ENCODE measurements at places on chromosomes 6 and 20.

- no peak for DNase-seq
Observed at GRCh38 chr6:150363733-150364132, 5.1 kb upstream of the IYD start.

- DNase-seq, result no peak
Observed at GRCh38 chr6:75155631-75156030, 50.2 kb downstream of the COL12A1 start.

DNA sequence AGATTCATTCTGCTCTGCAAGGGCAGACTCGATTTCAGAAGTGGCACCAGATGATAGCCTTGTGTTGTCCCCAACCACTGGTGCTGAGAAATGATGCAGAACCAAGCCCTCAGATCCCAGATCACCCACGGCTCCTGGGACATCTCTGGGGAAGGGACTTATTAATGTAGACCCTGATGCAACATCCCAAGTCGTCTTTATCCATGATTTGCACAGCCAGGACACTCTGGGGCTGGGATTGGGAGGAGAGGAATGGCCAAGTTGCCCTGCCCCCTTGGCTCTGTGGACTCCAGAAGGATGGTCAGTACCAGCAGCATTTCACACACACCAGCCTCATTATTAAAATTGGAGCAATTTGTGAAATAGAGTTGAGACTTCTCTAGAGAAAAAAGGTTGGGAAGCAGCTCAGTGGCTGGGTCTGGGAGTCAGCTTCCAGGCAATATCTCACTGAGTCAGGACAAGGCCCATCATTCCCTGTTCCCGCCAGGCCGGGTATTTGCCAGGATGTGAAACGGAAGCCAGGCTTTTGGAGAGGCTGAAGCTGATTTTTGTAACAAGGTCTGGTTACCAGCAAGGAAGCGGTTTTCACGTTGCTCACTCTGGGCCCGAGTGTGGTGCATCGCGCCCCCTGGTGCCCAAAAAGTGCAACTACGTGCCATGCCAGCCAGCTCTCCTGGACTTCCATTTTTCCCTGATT, 67.4 kb downstream of the ZBTB2 start:
- peak; percentile 48 for DNase-seq

DNA sequence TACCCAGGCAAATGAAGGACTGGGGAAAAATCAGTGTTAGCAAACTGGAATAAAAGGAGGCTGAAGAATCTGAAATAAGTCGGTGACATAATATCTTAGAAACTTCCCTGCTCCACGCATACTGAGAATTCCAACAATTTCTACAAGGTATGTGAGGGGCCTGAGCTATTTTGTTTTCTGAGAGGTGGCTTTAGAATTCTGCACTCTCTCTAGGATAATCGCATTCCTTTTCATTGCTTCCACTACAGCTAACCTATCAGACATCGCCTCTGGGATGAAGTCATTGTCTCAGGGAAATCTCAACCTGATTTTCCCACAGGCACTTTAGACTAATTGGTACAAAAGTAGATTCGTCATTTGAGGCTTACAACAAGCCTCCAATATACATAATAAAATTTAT, 740.8 kb downstream of the PHF3 start:
- no peak for DNase-seq

DNA sequence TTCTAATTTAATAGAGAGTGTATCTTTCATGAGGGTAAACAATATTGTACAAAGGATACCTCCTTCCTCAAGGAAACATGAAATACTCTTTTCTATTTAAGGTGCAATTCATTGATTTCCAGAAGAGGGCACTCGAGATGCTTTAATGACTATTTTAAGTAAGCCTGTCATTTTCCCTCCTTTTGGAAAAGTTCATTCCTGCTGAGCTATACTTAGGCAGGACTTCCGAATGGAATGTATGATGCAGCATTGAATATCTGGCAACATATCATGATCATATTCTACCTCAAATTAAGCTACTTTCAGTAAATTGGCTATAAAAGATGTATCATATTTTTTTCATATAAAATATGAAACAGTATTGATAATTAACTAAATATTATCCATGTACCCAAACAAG, 5.0 kb downstream of the DST start:
- DNase-seq, result no peak

DNA sequence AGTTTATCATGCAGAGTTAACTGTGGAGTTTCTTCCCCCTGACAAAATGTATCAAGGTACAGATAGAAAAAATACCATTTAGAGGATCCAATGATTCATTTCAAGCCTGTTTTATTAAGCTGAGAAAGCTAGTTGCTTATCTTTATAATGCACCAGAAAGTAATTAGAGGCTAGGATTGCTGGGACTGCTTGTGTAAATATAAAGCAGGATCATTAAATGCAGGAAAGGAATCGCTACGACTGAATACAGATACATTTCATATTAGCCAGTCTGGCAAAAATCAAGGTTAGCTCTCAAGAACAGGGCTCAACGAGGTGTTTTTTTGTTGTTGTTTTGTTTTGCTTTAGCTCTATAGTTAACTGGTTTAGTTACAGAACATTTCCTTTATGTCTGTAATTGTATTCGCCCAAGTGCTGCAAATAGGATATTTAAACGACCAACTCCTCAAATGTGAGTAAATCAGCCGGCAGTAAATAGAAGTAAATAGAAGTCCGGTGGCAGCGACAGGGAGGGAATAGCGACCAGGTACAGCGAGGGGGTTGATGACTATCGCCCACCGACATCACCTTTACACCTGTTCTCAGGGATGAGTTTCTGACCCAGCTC, 748 bp downstream of the UBE2J1 start:
- DNase-seq, result no peak

GRCh38 chr6:137762168-137763090, 104.6 kb upstream of the TNFAIP3 start:
- DNase-seq, result no peak

DNA sequence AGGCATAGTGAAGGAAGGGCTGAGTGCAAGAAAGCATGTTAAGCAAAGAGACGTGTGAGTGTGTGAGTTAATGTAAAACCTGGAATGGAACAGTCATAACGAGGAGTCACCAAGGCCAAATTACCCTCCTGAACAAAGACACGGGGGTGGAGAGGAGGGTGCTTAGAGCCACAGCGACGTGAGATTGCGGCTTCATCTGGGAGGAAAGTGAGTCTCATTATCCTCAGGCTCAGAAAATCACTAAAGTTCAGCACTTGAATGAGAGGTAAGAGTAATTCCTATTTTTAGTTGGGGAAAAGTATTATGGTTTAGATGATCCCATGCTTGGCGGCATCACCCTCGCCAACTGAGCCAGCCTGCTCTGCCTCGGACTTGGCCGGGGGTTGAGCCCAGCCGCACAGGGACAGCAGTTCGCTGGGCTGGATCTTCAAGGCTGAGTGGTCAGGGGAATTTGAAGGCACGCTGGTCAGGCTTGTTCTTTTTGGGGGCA, 136.6 kb downstream of the DTNBP1 start:
- DNase-seq, result no peak

GRCh38 chr20:57970116-57970515, 258.3 kb downstream of the ANKRD60 start:
- DNase-seq, result no peak

GRCh38 chr6:13180538-13180937, 147.8 kb downstream of the TBC1D7 start:
- DNase-seq, result no peak

GRCh38 chr6:39322306-39322850, at the start of gene KCNK16:
Gene KCNK16, minus strand, starts transcription at chr6:39322702. Its CDS starts 162 bp downstream, at chr6:39322540.
- DNase-seq, result no peak

GRCh38 chr6:885051-885590, 192.2 kb upstream of the EXOC2 start:
- DNase-seq, result no peak

GRCh38 chr6:16929809-16930208, 168.5 kb upstream of the ATXN1 start:
- peak; percentile 100 for DNase-seq

All from GM04503 (cell line).